ENCODE measurements at places on chromosomes 13 and 19. TPM values are rescaled to one million over a fixed set of nuclear protein-coding genes. Genes with fewer than 3 reads are reported as not detected.

Gene PSG5
- not detected for total RNA-seq

Gene OR7C1
- not detected for total RNA-seq

Gene C1QTNF9B
- total RNA-seq: 0.79 TPM

Gene DACT3
- total RNA-seq: 6.9 TPM

Gene FCHO1
- total RNA-seq: 0.60 TPM

Gene TEX26
- not detected for total RNA-seq

Gene GJB6
- total RNA-seq: not detected

GRCh38 chr13:43094901-43095300 lies 71.5 kb downstream of the DNAJC15 start:
- no peak for DNase-seq

DNA sequence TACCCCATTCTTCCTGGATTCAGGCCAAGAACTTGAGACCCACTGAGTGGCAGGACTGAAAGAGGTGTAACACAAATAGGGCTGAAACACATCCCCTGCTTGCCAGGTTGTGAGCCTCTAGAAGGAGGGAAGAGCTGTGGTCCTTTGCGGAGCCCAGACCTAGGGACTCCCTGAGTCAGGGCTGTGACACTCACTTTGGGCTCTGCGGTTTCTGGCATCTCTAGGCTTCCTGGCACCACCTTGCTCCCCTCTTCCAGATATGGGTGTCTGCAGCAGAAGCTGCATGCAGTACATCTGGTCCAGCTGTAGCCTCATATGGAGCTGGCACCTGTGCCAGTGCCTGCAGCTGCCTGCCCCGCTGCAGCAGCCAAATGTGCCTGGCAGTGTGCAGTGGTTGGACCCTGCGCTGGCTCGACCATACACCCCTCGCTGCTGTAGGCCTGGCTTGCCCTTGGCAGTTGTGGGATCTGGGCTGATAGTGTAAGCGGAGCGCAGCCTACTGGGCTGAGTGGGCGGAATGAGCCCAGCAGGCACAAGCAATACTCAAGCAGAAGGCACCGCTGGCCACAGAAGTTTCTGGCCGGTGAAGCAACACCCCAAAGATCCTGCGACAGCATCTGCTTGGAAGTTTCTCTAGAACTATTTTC lies 290.4 kb downstream of the SLITRK6 start:
- no peak for DNase-seq

- DNase-seq: no peak
These were observed 2.2 kb upstream of the LSR start for GRCh38 chr19:35246466-35247092.

- DNase-seq: no peak
These were observed 55.4 kb upstream of the USE1 start for GRCh38 chr19:17159466-17160393.

- no peak for DNase-seq
These were observed 148.4 kb downstream of the URI1 start for GRCh38 chr19:30090476-30090875.

- peak; percentile 33 for DNase-seq
These were observed 713 bp downstream of the KRI1 start for GRCh38 chr19:10565028-10565566.

- peak; percentile 28 for DNase-seq
These were observed 11.1 kb upstream of the UQCR11 start for GRCh38 chr19:1616396-1616795.

DNA sequence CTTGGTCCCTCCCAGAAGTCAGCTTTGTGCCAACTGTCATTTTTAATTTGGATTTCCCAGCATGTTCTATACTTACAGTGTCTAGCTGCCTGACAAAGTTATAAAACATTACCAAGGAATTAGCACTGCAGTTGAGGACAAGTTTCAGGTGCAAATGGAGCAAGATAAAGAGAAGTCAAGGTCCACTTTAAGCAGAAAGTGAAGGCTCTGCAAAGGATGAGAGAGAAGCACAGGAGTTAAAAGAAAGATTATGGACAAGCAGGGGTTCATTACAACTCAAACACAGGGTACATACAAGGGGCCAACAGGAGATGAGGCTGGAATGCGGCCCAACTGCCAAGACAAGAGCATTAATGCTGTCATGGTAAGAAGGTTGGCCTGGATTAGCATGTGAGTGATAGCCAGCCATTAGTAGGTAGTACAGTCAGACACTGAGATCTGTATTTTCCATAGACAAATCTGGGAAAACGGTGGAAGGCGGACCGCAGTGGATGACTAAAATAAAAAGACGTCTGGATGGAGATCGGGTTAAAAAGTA lies 17.6 kb downstream of the UBL3 start:
- no peak for DNase-seq
